ENCODE measurements at places on chromosomes 12 and 14.

GRCh38 chr12:53696285-53696654 lies 20.4 kb upstream of the ATP5MC2 start:
- DNase-seq = peak; percentile 92

DNA sequence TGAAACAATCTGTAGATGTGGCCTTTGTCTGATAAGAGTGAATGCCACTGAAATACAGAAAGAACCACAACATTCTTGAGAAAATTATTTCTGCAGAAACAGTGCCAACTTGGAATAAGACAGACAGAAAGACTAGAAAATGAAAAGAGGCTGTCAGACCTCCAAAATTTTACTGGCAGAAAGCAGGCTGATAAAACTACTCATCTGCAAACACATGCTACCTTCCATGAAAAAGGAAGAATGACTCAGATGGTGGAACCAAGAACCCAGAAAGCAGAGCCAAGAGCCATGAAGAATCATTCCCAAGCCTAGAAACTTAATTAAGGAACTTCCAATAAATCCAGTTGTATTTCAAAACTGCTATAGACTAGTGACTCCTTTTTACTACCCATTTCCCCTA lies 31.9 kb upstream of the OSBPL8 start:
- DNase-seq = no peak

DNA sequence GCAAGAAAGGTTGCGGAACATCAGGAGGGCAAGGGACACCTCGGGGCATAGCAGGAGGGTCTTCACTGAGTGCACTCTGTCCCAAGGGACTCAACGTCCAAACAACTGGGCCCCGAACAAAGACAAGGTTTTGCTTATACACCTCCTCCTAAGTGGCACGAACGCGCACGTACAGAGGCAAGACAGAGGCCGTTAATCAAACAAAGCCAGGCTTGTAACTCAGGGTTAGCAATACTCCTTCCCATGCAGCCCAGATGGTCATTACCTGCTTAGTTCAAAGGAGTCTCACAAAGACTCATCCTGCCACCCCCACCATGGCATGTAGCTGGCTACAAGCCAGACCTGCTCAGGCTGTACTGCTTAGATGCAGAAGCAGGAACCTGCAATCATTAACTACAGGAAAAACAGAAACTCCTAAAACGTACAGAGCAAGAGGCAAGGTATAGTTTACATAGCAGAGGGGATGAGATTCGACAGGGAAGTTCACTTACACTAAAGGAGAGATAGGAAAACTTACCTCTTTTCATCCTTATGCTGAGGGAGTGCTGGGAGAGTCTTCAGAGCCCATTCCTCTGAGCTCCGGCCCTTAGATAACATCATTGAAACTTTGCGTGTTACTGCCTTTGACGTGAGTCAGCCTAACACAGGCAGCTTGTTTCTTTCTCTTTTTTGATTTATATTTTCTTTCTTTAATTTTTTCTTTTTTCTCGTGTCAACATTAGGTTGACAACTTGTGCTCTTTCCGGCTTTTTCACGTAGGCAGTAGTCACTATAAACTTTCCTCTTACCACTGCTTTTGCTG lies 1319.1 kb downstream of the TMEM121 start:
- DNase-seq = peak; percentile 87

GRCh38 chr12:102379346-102380162 lies 100.8 kb downstream of the IGF1 start:
- DNase-seq = no peak

DNA sequence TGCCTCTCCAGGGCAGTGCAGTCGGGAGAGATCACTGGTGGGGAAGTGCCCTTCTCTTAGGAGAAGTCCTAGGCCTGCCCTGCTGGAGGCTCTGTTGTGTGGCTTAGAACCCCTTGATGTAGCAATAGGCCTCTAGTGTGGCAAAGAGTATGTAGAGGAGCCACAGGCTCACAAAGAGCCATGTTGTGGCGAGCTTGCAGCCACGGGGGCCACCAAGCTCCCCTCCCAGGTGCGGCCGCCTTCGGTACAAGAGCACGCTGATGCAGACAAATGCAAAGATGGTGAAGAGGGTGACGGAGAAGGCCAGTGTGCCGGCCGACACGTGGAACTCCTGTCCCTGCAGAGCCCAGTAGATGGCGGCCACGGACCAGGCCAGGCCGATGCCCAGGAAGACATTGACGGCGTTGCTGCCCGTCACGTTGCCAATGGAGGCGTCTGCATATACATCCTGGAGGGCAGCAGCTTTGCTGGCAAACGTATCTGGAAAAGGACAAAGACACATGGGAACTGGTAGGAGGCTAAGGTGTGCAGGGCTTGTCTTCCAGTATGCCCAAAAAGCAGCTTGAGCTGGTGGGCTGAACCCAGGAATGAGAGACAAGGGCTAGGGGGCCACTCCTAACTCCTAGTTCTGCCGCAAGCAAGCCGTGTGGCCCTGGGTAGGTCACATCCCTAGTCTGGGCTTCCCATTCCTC lies 142.8 kb downstream of the SLC8A3 start:
- peak; percentile 89 for DNase-seq

DNA sequence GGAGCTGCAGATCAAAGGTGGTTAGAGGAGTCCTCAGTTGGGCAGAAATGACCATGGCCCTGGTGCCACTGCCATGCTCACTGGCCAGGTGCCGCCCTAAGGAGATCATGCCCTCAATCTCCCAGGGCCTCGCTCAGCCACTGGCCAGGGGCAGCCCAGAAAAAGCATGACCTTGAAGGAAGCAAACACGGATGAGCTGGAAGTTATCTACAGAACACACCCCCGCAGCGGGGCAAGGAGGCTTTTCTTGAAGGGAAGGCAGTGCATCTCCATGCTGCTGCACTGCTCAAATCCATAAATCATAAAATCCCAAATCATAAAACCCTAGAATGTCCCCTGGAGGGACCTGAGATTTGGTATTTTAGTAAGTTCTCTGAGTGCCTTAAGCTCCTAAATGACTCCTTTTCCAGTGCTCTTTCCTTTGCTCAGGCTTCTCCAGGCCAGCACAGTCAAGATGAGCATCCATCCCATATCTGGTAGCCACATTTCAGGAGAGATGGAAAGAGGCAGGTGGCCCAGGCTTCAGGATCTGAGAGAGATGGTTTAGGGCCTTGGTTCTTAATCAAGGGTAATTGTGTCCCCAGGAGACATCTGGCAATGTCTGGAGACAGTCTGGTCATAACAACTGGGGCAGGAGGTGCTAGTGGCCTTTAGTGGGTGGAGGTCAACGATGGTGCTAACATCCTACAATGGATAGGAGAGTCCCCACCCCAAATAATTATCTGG lies 217.3 kb downstream of the RBM19 start:
- DNase-seq = no peak

DNA sequence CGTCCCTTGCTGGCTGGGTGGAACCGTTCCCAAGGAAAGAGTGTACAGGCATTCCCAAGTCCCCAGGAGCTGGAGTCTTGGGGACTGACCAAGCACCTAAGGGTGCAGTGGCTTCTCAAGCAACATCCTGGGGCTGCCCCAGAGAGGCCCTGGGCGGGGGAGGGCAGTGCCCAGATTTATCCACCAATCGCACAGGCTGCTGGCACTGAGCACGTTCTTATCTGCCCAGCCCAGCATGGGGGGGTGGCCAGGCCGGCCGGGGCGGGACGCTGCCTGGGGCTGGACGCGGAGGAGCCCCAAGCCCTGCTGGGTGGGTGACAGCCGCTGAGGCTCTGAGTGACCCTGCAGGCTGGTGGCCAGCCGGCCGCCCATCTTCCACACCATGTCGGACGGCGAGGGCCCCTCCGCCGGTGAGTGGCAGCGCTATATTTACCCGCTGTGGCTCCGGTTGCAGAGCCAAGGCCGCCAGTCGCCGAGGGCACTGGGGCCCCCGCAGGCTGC lies 53.4 kb downstream of the CYP46A1 start:
- peak; percentile 77 for DNase-seq

DNA sequence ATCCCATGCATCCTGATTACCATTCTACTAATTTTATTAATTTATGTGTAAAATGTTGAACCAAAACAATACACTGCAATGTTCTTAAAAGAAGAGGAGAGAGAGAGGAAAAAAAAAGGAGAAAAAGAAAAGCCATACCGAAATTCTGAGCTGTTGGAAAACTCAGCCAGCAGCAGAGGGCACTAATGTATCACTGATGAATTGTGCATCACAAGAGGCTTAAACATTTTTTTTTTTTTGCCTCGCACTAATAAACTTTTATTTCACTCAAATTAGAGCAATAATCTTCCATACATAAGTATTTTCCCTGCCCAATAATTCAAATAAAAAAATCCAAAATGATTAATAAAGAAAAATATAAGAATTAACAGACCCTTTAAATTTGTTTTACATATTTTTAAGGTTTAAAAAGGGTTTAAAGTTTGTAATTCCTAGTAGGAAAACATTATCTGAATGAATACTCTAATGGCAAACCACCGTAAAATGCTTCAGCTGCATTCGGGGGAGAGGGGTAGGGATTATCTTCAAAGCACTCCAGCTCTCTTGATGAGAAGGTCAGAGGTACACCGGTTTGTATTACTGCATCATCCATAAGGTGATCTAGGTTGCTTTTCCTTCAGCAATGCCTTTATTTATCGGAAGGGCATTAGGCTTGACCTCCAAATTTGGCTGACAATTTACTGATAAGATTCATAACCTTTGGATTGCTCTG lies 41.9 kb downstream of the ATP23 start:
- no peak for DNase-seq

DNA sequence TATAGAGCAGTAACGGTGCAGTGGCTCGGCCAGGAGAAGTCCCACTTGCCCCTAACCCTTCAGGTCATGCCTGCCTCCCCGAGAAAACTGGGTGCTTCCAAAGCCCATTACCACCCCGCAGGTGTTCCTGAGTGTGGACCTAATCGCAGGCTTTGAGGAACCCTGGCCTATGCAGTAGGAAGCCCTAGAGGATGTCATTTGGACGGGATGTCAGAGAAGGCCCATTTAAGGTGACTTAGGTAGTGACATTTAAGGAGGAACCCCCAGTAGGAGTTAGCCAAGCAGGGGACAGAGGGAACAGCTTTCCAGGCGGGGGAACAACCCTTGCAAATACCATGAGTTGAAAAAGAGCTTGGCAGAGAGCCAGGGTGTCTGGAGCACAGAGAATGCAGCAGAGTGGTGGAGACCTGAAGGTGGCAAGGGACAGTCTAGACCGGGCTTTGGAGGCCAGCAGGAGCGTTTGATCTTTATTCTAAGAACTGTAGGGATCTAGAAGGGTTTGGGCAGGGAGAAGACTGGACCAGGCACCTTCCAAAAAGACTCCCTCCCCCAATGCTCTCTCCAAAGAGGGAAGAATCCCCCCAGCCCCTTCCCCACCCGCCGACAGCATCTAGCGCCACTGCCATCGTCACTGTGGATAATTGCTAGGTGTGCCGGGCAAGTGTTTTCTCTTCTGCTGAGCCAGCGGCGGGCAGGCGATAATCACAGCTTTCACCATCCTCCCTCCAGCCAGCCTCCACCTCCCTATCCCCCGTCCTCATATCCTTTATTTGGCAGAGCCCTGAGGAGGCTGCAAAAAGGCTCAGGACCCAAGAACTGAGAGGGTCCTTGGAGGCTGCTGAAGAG lies 33.3 kb upstream of the BEGAIN start:
- DNase-seq = no peak

DNA sequence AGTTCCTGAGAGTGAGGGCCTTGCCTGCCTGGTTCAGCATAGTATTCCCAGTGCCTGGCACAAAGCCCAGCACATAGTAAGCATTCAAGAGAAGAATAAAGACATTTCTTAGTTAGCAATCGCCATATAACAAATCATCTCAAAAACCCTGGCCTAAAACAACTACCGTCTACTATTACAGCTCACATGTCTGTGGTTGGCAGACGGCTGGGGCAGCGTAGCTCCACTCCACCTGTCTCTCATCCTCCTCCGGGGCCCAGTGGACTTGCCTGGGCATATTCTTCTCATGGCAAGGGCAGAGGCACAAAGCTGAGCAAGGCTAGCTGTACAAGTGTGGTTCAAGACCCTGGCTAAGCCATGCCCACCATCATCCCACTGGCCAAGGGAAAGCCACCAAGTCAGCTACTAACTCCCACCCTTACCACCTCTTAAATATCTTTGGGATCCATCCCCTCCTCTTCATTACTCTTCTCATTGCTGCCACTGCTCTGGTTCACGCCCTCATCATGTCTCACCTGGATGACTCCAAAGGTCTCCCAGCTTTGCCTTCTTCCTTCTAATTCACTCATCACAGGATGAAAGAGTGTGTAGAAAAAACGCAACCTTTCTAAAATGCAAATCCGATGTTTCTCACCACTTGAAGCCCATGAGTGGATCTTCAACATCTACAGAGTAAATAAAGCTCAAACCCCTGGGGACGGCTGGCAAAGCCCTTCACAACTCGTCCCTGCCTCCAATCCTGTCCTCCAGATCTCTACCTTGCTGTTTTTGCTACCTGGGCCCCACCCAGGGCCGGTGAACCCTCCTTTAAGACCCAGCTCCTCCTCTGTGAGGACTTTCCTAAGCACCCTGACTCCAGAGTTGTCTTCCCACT lies 10.4 kb downstream of the TMEM229B start:
- DNase-seq = no peak

GRCh38 chr12:111222523-111222922 lies 146.4 kb downstream of the PHETA1 start:
- no peak for DNase-seq

GRCh38 chr12:119207063-119207560 lies 28.4 kb downstream of the HSPB8 start:
- DNase-seq = no peak

GRCh38 chr12:132366341-132366861 lies 37.0 kb upstream of the GALNT9 start:
- no peak for DNase-seq

DNA sequence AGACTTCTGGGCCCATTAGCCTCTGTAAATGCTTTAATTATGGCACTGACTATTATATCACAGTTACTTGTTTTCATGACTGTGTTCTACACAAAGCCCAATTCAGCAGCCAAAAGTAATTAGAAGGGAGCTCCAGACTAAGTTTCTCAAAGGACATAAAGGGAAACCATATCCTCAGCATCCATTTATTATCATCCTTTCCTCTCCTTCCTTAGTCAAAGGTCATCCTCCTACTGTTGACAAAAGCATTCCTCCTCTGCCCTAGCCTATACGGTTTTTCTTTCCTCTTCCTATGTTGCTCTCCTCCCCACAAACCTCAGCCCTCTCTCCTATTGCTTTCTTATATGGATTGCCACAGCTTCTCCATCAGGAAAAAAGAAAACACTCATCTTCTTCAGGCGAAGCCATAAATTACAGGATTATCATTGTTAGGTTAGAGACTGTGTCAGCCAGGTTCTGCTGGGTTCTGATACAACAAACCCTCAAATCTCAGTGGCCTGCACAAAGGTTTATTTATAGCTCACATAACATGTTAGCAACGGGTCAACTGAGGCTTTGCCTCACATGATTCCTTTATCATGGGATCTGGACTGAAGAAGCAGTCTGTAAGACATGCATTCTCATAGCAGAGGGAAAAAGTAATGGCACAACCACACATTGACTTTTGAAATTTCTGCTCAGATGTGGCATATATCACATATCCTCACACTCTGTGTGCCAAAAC lies 207.2 kb downstream of the SLC5A8 start:
- DNase-seq = no peak

All from stomach (tissue), 19 donors.